ENCODE measurements at places on chromosomes 5 and 9. TPM values are rescaled to one million over a fixed set of nuclear protein-coding genes. Genes with fewer than 3 reads are reported as not detected.

- no peaks in the 10 kb centered on the region for H3K27me3 ChIP-seq
- H3K27ac ChIP-seq, result no peak overlapping the region
- peak; percentile 36 for DNase-seq
These were observed 14.6 kb upstream of the RNF183 start for GRCh38 chr9:113317777-113318176.

TSSK1B gene
- total RNA-seq, result not detected

FGF18 gene
- 27.8 TPM for total RNA-seq

GRCh38 chr5:34684281-34684979, 28.3 kb downstream of the RAI14 start:
- H3K36me3 ChIP-seq, result no peaks in the 10 kb centered on the region
- H3K4me1 ChIP-seq, result peaks cover 8% of the 10 kb centered on the region
- peak; percentile 56 for DNase-seq

CCDC112 gene
- total RNA-seq, result 8.0 TPM

- H3K4me3 ChIP-seq, result no peak overlapping the region
- no peaks in the 10 kb centered on the region for H3K27me3 ChIP-seq
- DNase-seq, result no peak
- H3K4me1 ChIP-seq, result no peaks in the 10 kb centered on the region
These were observed 38.4 kb downstream of the RCL1 start for GRCh38 chr9:4831119-4831518.

DNA sequence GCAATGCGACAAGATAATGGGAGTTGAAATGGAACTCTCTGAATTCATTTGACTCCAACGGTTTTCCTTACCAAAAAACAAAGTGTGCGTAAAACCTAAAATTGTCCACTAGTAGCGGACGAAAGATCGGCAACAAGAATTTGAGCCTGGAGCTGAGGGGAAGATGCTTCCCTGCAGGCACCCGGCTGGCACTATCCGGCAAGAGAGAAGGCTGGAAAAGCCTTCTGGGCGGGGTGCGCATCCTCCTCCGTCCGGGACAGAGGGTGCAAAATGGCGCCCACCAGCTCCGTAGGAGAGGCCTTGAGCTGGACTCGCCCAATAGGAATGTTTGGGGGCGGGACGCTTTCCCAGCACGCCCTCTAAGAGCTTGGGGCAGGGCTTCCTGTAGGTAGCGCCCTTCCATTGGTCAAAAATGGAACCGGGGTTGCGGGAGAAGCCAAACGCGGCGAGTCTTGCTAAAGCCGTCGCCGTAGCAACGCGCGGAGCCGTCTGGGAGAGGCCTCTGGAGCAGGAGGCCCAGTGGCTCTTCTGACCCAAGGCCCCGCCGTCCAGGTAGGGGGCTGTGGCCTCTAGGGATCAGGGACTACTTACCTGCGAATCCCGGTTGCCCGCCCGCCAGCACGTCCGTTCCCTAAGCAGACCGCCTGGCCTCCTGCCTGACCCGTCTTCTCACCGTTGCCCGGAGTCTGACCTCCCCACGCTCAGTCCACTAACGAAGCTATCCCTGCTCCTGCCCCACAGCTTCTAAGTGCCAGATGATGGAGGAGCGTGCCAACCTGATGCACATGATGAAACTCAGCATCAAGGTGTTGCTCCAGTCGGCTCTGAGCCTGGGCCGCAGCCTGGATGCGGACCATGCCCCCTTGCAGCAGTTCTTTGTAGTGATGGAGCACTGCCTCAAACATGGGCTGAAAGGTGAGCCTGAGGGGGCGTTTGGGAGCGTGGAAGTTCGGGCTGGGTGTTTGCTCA, 9.2 kb downstream of the RUFY1 start:
- H3K4me3 ChIP-seq, result peak overlapping the region; percentile 48
- H3K4me1 ChIP-seq, result peaks cover 10% of the 10 kb centered on the region
- DNase-seq, result peak; percentile 100

DNA sequence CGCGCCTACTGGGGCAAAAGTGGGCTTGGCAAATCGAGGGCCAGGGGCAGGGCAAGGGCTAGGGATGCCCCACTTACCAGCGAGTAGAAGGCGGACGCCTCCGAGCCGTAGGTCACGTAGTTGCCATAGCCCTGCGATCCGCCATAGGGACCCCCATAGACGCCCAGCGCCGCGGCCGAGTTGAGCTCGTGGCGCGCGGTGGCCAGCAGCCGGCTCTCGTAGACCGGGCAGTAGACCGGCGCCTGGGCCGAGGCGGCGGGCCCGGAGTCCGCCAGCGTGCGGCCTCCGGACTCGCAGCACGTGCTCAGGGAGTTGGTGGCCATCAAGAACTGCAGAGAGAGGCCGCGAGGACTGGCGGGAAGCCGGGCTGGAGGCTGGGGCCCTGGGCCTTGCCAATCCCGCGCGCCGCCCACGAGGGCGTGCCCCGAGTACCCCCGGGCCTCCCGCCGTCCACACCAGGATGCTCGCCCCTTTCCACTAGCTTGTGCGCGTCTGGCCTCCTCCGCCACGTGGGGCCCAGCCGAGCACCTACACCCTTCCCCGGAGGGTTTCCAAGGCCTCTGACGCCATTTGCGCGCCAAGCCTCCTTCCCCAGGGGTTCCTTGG, 891 bp downstream of the IRX4 start:
- H3K27me3 ChIP-seq, result peaks cover 99% of the 10 kb centered on the region
- DNase-seq, result no peak
- peaks cover 23% of the 10 kb centered on the region for H3K4me1 ChIP-seq

TICAM2 gene
- 3.3 TPM for total RNA-seq

- peak overlapping the region; percentile 81 for H3K4me3 ChIP-seq
- peak overlapping the region; percentile 59 for H3K27ac ChIP-seq
- H3K27me3 ChIP-seq, result no peaks in the 10 kb centered on the region
- H3K36me3 ChIP-seq, result peaks cover 24% of the 10 kb centered on the region
These were observed 841 bp downstream of the GRK6 start for GRCh38 chr5:177427211-177427822.

FAM221B gene
- total RNA-seq, result not detected

ANKRA2 gene
- 23.6 TPM for total RNA-seq
